ENCODE measurements at places on chromosomes 13 and 19. TPM values are rescaled to one million over a fixed set of nuclear protein-coding genes. Genes with fewer than 3 reads are reported as not detected.

The FCER2 gene
- total RNA-seq = not detected

The GPR183 gene
- total RNA-seq = 0.14 TPM

The CEACAM6 gene
- not detected for total RNA-seq

The CD79A gene
- total RNA-seq = not detected

The FARSA gene
- 59.4 TPM for total RNA-seq

Data from H4 (cell line).